ENCODE measurements at places on chromosomes 5 and 9.

DNA sequence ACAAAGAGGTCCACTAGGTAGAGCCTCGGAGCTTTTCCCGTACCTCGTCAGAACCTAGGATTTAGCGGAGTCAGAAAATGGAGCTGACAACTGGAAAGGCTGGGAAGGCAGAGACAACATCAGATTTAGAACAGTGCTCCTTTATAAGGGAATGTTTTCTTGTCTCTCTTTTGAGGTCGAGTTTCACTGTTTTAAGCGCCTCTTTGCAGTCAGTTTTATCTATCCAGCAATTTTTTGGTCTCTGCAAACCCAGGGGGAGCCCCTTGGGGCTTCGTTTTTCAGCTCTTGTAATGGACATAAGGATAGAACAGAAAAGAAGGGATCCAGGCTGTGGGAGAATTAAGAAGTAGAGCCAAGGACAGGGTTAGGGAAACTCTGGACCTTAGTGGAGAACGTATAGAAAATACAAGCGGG is 80.5 kb downstream of the FNBP1 start:
- no peak for DNase-seq

- peak; percentile 45 for DNase-seq
These were observed 288.7 kb downstream of the FANCC start for GRCh38 chr9:95028853-95029219.

- no peak for DNase-seq
These were observed 82.7 kb downstream of the DROSHA start for GRCh38 chr5:31449174-31449573.

DNA sequence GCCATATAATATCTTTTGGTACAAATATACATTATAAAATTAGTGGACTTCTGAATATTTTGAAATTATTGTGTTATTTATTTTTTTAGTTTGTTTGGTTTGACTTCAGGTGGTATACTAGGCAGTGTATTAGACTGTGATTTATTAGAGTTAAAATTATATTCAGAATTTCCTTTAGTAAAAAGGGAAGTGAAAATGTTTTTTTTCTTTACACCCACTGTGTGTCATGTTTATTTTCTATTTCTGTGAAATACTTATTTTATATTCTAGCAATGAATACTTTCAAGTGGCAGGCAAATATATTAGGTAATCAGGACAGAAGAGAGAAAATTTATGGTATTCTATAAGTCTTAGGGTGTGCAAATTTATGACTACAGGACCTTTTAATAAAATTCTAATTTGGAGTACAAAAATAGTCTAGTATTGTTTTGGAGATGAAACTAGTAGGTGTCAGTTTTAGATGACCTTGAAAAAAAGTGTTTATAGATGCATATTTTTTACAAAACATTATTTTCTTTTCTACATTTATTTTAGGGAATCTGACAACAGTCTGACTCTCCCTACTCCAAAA is 8.8 kb downstream of the CSNK1G3 start:
- DNase-seq: no peak

All from right cardiac atrium (tissue), 5 donors.